ENCODE measurements at places on chromosomes 5 and 9. TPM values are rescaled to one million over a fixed set of nuclear protein-coding genes. Genes with fewer than 3 reads are reported as not detected.

DNA sequence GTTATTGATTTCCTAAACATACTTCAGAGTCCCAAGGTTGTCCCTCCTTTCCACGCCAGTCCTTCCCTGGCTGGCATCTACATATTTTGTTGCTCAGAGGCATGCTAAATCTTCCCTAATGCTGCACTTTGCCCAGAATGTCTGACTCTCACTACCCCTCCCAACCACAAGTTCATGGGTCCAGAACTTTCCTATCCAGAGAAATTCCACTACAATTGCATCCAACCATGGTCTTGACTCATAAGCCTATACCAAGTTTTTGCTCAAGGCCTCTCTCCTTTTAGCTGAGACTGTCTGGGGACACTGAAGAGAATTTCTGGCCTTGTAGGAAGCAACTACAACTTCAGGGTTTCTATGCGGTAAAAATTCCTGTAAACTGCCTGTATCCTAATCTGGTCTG is 206.3 kb downstream of the BNC2 start:
- DNase-seq = no peak

DNA sequence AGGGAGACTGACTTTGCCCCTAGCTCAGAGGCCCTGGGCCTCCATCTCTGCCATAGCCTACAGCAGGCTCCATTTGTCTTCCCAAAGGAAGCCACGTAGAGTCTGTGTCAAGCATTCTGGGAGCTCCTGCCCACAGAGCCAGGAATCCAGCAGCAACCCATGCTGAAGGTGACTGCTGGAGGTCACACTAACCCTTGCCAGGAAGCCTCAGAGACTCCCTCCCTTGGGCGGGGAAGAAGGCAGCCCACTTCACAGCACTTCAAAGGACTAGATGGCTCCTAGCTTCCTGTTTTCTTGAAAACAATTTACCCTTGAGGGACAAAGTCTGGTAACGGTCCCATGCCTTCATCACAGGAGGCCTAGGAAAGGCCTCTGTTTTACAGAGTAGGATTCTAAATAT is 1.7 kb downstream of the CKMT2 start:
- DNase-seq = no peak

SLC25A2 gene
- total RNA-seq = 3.9 TPM

- DNase-seq = no peak
These were observed 163.2 kb downstream of the HCN1 start for GRCh38 chr5:45532826-45533624.

- no peak for DNase-seq
These were observed 53.3 kb downstream of the TRPC7 start for GRCh38 chr5:136311999-136312398.

RABL6 gene
- total RNA-seq = 75.0 TPM

DNA sequence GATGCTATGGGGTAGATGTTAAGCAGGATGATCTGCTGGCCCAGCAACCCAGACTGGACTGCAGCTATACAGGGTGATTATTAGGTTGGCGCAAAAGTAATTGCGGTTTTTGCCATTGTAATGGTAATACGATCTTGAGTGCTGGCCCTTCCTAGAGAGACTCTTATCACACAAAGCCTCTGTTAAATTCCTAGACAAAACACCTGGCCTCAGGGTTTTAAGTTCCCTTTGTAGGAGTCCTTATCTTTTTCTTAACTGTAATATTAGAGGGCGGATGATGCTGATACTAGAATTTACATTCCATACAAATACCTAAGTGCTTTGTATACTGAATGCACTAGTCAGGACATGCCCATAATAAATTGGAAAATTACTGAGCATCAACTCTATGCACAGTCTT is 222.2 kb downstream of the NDUFS4 start:
- no peak for DNase-seq

WNT8A gene
- not detected for total RNA-seq

GCNT1 gene
- 10.6 TPM for total RNA-seq

FAXDC2 gene
- not detected for total RNA-seq

PRLR gene
- total RNA-seq = 2.3 TPM

DNA sequence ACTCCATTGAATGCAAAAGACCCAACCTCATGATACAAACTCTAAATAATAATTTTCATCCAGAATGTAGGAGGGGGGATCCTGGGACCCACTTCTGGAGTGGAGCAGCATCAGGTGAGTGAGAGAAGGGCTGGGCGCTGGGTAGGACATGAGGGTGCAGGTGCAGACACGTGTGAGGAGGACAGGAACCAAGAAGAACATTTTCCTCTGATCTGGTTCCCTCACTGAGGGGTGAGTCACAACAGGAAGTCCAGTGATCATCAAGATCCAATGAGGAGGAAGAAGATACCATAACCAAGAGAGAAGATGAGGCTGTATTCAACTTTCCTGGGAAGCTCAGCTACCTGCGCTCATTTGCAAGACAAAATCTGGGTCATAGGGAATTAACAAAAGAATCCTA is 57.4 kb downstream of the SFXN1 start:
- DNase-seq = no peak
